NCI-H1105 (cell line): ENCODE measurements at places on chromosomes 6 and 20.

DNA sequence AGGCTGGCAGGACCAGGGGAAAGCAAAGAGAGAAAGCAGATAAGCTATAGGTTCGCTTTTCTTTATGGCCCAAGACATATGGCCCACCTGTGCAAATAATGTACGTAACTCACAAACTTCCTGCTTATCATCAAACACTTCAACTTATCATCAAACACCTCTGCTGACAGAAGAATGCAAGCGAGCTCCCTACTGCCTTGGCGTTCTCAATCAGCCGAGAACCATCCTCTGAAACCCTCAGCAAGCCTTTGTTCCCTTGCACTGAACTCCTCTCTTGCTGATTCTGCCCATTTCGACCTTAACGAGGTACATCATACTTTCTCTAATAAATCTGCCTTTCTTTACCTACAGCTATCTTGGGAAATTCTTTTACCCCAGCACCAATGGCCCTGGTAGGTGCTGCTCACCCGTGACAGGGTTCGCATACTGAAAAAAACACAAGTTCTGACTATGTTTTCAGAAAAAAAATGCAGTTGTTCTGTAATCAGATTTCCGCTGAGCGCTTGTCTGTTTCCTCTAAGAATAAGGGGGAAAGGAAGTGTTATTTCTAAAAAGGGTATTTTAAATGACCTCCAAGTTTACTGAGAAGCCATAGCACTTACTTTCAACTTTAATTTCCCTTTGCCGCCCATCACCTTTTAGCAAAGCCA lies 28.3 kb downstream of the SERPINB6 start:
- DNase-seq, result no peak

GRCh38 chr20:36153736-36154699 lies 522 bp upstream of the EPB41L1 start:
- peak; percentile 73 for DNase-seq

GRCh38 chr6:98931696-98932095 lies 16.1 kb downstream of the FBXL4 start:
- no peak for DNase-seq

DNA sequence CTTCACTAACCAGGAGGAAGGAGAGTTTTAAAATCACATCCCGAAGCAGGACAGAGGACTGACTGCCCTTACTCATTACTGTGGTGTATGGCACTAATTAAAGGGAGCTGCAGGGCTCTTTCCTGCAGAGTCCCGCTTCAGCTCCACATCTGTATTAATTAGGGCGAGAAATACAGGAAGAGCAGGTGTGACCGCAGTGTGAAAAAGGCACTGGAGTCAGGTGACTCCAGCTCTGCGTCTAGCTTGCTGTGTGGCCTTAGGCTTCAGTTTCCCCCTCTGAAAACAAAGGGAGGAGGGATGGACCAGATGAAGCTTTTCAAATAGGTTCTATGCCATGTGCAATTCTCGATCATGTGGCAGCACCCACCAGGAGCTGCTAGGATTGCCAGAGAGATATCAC lies 34.0 kb downstream of the KIAA1755 start:
- DNase-seq, result no peak

DNA sequence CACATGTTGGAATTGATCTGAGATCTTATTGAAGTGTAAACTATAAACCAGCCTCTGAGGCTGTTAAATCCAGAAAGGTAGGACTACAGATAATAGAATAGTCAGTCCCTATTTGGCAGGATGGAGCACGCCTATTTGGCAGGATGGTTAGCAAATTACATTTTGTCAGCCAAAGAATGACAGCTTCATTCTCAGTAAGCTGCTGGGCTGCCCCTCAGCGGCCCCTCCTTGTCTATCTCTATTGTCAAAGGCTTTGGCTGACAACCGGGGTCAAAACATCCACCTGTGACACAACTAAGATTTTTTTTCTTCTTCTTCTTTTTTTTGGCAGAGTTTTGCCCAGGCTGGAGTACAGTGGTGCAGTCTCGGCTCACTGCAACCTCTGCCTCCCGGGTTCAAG lies 123.4 kb upstream of the ECI2 start:
- DNase-seq, result peak; percentile 27

DNA sequence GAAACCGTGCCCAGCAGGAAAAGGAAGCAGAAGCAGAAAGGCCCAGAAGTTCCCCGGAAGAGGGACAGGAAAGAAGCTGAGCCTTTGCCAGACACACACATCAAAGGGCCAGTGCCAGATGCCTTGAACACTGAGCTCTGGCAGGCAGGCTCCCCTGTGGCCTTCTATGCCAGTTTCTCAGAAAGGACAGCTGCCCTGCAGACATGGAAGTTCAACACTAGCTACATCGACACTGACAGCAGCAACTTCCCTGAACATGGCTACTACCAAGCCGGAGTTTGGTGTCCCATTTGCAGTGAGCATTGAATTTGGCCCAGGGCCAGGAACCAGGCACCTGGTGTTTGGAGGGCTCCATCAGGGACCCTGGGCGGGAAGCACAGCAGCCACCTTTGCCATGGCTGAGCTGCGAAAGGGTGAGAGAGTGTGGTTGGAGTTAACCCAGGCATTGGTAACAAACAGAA lies 8.0 kb upstream of the RAET1E start:
- peak; percentile 11 for DNase-seq

GRCh38 chr6:126607289-126607688 lies 267.4 kb downstream of the CENPW start:
- no peak for DNase-seq

DNA sequence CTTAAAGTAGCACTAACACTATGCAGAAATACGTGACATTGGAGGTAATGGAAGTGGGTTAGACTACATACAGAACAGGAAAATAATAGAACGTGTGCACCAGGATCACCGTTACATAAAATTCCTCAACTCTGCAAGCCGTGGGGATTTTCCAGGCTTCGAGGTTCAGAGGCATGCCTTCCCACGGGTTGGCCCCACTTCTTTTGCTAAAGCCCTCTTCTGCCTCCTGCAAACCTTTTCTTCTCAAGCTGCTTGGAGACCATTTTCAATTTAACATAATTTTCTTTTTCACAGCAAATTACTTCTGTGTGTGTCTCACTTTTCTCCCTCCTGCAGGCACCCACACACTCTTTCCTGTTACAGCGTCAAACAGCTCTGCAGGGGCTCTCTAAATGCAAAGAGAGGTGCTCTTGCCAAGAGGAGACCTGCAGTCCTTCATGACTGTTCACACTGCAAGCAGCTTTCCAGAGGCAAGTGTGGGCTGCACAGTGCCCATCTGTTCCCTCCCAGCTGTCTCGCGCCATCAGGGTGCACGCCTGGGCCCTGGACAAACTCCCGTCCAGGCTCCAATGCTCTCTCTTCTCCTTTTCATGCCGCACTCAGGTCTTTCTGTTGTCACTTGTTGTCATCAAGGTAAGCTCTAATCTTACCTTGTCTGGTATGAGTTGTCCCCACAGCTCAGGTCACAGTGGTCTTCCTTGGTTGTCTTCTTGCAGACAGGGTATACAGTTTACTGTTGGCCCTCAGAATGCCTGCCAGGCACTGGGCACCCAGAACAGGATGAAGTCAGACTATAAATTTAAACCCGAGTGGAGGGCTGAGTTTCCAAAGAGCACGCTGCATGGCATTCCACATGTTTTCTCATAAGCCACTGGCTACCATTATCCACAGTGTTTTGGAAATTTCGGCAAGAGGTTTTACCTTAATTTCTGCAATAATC lies 164.8 kb upstream of the GGTLC1 start:
- DNase-seq, result no peak

DNA sequence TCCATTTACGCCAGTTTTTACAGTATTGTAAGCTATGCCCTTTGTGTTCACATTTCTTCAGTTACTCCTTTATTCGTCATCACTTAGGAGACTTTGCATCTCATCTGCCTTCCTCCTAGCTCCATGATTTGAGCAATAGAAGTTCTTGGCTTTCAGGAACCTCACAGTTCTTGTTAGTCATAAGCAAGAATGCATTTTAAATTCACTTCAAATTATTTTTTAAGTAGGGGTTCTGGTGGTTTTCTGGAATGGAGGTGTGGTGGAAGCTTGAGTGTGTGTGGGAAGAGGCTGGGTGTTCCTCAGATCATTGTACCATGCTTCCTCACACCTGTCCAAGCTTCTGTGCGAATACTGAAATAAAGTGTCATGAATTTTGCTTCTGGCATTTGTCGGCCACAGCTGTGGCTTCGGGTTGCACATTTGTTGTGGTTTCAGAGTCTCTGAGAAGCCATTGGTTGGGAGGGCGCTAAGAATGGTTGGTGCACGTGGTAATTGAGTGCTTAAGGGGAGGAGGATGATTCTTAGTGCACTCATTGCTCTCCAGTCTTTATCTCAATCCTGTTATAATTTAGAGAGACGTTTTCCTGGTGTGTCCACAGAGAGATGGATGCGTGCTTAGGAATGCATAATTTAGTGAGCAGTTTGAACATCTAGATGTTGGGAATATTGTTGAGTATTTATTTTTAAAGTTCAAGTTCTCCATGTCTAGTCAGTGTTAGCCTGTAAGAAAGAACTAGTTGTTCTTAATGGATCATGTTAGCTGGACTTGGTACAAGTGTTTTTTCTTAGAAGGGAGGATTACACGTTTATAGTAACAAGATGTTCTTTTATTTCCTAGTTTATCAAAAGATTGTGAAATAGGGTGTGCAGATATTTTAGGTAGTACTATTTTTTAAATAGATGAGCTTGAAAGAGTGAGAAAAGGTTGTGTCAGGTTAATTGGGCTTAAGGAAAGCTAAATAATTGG lies 31.9 kb downstream of the FOXO3 start:
- DNase-seq, result no peak
